Nucleus accumbens (tissue), 56 donors: ENCODE measurements at places on chromosomes 7 and 10.

DNA sequence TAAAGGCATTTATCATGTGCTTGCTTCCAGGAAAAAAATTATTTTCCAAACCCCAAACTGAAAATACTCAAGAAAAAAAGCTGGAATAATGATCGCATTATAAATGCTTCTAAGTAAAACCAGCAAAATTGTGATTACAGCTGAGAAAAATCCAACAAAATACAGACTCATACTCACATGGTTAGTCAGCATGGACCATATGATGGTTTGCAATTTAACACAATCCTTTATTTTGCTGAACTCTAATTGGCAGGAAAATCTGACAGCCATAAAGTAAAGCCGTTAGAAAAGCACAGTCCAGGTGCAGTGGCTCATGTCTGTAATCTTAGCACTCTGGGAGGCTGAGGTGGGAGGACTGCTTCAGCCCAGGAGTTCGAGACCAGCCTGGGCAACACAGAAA is 59.6 kb downstream of the BRI3 start:
- no peak for DNase-seq

DNA sequence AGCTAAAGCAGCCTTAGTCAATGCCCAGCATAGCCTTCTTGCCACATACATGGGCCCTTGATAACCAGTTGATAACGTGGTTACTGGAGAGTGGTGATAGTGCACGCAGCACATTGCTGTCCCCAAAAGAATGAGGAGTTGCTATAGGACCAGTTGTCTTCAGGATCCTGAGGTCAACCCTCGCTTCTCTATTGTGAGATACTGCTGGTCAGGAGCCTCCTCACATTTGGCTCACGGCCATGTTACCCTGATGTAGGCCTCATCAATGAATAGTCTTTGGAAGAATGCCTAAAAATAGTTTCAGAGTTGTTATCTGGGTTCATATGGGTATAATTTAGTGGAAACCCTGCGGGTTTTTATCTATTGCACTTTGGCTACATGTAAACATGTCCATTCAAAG is 230.7 kb downstream of the VTI1A start:
- no peak for DNase-seq

GRCh38 chr7:92788559-92789183 is 47.7 kb downstream of the CDK6 start:
- no peak for DNase-seq

DNA sequence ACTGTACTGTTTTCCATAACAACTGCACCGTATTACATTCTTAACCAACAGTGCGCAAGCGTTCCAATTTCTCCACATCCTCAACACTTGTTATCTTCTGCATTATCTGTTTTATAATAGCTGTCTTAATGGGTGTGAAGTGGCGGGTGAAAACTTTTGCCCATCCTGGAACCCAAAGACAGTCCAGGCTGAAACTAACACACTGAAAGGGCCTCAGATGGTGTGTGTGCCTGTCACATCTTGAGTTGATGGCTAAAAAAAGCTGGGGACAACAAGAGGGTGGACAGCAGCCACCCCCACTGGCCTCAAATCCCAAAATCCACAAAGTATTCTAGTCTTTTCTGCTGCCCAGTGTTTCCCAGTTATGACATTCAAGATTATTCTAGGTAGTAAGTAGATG is 19.4 kb downstream of the OPALIN start:
- no peak for DNase-seq

DNA sequence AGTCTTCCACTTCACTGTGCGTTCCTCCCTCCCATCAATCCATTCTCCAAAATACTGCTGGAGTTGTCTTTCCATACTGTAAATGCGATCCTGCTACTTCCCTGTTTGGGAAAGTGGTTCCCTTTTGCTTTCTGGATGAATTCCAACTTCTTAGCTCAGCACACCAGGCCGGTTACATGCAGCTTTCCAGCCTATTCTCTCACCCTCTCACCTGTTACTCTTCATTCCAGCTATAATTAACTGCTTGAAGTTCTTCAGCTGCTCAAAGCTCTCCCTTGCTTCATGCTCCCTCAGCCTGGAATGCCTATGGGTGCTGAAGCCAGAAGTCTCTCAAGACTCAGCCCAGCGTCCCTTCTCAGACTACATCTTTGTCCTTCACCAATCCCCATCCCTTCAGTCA is 6.0 kb upstream of the ZNRF2 start:
- no peak for DNase-seq

- no peak for DNase-seq
These were observed 89.3 kb upstream of the ADRB1 start for GRCh38 chr10:113954409-113954808.

DNA sequence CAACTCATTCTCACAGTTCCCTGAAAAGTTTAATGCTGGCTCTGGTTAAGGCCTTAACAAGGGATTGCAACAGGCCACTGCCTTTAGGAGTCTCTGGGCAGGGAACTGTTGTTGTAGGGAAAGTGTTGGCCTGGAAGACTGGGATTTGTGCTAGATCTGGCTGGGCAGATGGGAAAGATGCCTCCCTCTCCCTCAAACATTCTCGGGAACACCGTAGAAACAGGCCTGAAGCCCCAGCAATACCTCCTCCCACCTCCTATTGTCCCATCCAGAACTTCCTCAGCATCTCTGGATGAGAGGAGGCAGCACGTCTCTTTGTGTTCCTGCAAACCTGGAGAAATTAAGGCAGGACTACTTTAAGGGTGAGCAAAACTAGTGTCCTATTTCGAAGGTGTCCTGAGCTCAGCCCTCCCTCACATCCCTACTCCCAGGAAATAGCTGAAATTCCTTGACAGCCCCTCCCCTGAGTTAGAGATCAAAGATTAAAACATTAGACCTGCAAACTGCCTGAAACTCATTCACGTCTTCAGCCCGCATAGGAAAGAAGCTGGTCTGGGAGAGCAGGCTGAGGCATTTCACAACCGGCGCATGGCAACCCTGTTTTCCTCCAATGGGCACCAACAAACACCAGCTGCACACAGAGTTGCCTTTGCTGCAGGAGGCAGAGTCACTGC is 10.9 kb upstream of the MAP3K8 start:
- no peak for DNase-seq

- DNase-seq = no peak
These were observed 575.0 kb upstream of the LRRTM3 start for GRCh38 chr10:66350622-66351399.

GRCh38 chr7:32937344-32938174 is 19.7 kb upstream of the FKBP9 start:
- DNase-seq = no peak

- no peak for DNase-seq
These were observed at the start of gene PLAU for GRCh38 chr10:73910764-73911552. Gene PLAU (plus strand): TSS chr10:73911132. CDS start chr10:73911556, 424 bp downstream.

GRCh38 chr10:102616066-102616770 is 28.1 kb upstream of the TRIM8 start:
- DNase-seq = no peak

DNA sequence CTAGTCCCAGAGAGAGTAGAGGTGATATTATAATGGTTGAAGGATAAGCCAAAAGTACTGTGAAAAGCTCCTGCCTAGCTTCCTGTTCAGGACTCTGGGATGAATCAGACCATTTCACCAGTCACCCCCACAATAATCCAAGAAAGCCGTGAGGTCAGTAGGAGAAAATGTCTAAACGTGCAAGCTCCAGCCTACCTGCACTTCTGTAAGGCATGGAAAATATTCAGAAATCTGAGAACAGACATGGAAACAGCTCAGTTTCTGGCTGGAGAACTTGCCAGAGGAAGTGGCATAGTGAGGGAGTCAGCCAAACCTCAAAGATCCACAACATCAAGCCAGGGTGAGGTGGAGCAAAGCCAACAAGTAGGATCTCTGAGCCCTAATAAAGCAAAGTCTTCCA is 58.2 kb downstream of the ELAPOR2 start:
- DNase-seq = no peak

- DNase-seq = no peak
These were observed 18.5 kb downstream of the CFAP70 start for GRCh38 chr10:73340121-73340520.

DNA sequence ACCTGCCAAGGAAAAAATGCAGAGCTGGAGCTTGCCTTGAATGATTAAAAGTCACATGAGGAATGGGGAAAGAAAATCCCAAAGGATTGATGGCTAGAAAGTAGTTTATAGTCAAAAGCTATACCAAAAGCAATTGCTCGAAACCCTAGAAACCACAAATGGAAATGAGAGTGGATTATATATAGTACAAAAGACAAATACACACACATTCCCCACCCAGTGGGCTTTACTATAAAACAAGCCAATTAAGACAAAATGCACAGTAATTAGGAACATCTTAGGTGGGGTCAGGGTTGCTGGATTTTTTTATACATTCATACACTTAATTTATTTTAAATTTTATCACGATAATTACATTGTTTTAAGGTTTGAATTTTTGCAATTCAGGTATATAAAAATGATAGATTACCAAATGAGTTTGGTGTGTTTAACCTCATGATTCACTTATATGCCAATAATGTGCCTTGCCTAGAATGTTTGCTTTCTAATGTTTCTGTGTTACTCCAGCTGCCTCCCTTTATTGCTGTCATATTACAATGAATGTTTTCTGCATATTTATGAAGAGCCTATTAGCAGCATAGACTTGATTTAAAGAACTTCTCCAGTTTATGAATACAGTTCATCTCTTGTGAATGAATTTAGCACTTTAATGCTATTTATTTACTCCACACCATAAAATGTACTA is 421.3 kb downstream of the EXOC4 start:
- no peak for DNase-seq

DNA sequence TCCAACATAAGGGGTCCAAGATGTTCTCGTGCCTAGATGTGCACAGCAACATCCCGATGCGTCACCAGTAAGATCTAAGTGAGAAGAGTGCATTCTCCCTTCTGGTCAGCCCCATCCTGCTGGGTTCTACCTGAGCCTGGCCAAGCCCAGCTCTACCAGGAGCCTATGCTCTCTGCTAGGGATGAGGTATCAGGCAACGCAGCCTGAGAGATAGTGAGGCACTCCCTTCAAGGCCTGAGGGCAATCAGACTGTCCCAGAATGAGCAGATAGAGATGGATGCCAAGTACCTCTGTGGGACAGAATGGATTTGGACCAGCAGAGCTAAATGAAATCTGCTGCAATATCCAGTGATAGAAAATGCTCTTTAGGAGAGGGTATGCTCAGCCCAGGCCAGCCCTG is 26.7 kb downstream of the DDC start:
- no peak for DNase-seq

DNA sequence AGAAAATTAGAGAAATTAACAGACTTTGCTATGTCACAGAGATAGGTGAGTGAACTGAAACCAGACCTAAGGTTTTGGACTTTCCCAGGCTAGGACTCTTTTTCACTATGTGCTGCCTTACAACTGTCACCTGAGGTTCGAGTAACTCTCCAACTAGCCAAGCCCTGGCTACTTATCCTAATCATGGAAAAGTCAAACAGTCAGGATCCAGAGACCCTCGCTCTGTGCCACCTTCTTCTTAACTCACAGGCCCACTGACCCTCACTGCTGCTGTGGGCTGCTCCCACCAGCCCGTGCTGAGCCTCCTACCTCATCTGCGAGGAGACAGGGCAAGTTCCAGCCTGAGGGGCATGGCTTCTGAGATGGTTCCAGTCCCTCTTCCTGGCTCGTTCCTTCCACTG is 211.4 kb upstream of the KLF14 start:
- no peak for DNase-seq

- DNase-seq = no peak
These were observed 3.3 kb upstream of the TCERG1L start for GRCh38 chr10:131314799-131315198.

DNA sequence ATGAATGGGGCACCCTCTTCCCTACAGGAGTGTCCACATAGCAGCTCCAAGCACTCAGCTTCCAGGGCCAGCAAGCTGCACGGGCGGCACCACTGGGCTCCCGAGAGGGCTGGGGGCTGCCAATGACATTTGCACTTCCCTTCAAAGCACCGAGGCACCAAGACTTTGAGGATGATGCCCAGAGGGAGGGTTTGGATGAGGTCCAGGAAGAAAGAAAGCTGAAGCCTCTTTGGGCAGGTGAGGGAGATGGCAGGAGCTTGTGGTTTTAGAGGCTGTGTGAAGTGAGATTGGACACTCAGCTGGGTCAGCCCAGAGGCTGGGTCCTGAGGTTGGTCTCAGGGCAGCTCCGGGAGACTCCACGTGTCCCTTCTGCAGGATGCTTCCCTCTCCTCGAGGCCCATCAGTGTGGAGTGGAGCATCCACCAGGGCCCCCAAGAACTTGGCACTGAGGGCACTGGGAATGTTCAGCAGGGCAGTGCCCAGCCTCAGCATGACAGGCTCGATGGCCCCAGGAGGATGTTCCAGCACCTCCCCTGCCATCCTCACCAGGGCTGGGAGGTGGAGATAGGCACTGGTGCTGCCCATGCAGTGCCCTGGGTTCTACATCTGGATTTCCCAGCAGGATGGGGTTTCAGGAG is 54.9 kb upstream of the IGFBP3 start:
- no peak for DNase-seq

- no peak for DNase-seq
These were observed 548.3 kb upstream of the ANKRD30A start for GRCh38 chr10:36577126-36577525.

GRCh38 chr10:73893426-73893825 is 17.5 kb upstream of the PLAU start:
- DNase-seq = no peak

GRCh38 chr10:129962872-129963640 is 1.0 kb downstream of the EBF3 start:
- no peak for DNase-seq

DNA sequence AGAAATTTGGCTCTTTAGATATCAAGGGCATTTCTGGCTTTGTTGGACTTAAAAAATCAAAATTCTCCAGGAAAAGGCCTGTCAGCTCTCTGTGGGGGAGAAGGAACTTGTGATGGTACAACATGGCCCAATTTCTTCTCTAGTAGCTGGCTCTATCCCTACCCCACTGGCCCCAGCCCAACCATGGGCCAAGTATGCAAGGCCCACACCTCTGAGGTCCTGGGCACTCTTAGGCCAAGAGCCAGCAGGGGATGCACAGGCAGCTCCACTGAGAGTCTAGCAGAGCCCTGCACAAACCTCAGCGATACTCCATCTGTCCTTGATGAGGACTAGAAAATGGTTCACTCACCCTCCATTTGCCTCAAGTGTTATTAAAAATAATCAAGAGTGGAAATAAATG is 261.2 kb downstream of the C7orf25 start:
- DNase-seq = no peak

- DNase-seq = no peak
These were observed at the start of gene CDHR3 for GRCh38 chr7:105963038-105963667. Gene CDHR3 (plus strand): TSS chr7:105963264. CDS start chr7:105963319, 55 bp downstream.

- DNase-seq = no peak
These were observed 120.6 kb downstream of the SAMD9 start for GRCh38 chr7:92997152-92997551.

- DNase-seq = no peak
These were observed 2.4 kb upstream of the PRR15 start for GRCh38 chr7:29561271-29561670.

- no peak for DNase-seq
These were observed 673 bp downstream of the OPN1SW start for GRCh38 chr7:128774921-128775320.

DNA sequence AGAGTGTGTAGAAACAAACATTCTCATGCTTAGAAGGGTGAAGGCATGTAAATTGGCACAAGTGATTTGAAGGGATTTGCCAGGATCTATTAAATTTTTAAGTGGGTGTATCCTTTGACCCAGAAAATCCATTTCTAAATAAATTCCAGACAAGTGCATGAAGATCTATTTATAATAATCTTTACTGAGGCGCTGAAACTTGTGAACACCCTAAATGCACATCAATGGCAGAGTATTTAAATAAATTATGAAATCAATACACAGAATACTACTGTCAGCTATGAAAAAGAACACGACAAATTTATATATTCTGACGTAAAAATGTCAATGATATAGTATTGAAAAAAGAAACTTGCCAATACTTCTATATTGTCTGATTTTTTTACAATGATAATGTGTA is 17.9 kb downstream of the ZNF777 start:
- DNase-seq = no peak
